ENCODE measurements at places on chromosomes 7 and 10. TPM values are rescaled to one million over a fixed set of nuclear protein-coding genes. Genes with fewer than 3 reads are reported as not detected.

Gene TFPI2
- 19.3 TPM for total RNA-seq

Gene ELFN1
- total RNA-seq = 2.5 TPM

Gene CDK13
- 149 TPM for total RNA-seq

Gene TET1
- 41.6 TPM for total RNA-seq

Gene HOXA4
- 1.0 TPM for total RNA-seq

Gene SSMEM1
- total RNA-seq = not detected

Gene DOCK1
- total RNA-seq = 132 TPM

Gene CDHR3
- total RNA-seq = 10.8 TPM

Gene ODAD2
- total RNA-seq = 2.7 TPM

Gene PROSER2
- 3.2 TPM for total RNA-seq

Gene AVL9
- total RNA-seq = 33.5 TPM

Gene OTUD1
- total RNA-seq = 13.5 TPM

Data from urinary bladder (tissue), 4 donors.